ENCODE measurements at places on chromosomes 6 and 20.

- no peak for DNase-seq
Observed at GRCh38 chr6:2183246-2183645, 62.2 kb downstream of the GMDS start.

- DNase-seq: no peak
Observed at GRCh38 chr6:142685852-142686506, 259.0 kb downstream of the HIVEP2 start.

DNA sequence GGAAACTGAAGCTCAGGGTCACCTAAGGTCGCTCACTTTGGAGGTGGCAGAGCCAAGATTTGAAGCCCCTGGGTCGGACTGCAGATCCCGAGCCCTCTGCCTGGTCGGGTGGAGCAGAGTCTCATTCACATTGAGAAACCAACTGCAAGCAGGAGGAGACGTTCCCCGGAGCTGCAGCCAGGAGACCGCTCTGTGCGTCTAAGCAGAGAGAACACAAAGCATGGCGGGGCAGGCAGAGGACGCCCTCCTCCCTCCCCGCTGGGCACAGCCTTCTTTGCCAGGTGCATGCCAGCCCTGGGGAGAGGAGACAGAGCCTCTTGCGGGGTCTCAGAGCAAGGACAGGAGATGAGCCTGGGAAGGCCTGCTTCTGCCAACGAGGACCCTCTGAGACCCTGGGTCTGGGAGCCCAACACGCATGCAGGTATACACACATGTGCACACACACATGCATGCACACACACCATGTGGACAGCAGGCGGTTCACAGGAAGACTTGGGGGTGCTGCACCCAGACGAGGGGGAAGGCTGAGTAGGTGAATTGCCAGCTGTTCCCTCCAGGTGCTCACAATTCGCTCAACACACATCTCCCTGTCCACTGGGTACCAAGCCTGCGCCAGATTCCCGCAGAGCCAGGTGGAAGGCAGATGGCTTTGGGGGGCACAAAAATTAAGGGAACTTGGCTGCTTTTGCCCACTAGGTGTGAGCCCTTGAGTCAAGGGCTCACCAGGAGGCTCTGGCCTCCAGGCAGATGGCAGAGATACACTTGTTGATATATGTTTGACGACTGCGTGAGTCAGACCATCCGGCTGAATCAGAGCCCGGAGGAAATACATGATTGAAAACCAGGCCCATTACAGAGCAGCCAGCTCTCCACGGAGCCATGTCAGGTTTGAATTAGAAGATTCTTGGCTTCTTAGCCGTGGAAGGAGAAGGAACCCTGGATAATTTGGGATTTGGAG lies 5.5 kb upstream of the NTSR1 start:
- peak; percentile 64 for DNase-seq

DNA sequence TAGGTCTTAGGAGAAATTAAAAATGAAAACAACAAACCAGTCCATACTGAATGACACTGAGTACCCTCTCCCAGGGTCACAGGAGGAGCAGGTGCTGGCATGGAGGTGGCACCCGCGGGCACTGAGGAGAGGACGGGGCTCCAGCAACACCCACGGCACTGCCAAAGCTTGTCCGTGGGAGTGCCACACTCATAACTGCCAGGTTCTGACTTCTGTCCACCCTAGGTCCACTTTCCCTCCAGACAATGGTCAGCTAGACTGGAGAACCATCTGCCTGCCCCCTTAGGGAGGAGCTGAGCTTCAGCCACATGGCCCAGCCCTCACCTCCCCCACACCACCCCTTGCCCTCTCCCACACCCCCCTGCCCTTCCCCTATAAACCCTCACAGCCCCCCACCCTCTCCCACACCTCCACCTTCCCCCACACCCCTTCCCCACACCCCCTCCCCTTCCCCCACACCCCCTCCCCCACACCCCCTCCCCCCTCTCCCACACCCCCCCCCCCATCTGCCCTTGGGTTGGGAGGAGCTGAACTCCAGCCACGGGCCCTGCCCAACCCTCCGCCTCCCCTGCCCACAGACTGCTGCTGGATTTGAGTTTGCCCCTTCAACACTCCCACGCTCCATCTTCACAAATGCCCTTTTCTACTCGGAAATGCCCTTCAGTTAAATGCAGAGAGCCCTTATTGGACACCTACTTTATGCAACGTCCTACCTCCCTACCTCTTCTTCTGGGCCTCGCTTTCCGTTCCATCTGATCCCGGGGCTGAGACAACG lies 129.6 kb downstream of the TAF4 start:
- DNase-seq: no peak

DNA sequence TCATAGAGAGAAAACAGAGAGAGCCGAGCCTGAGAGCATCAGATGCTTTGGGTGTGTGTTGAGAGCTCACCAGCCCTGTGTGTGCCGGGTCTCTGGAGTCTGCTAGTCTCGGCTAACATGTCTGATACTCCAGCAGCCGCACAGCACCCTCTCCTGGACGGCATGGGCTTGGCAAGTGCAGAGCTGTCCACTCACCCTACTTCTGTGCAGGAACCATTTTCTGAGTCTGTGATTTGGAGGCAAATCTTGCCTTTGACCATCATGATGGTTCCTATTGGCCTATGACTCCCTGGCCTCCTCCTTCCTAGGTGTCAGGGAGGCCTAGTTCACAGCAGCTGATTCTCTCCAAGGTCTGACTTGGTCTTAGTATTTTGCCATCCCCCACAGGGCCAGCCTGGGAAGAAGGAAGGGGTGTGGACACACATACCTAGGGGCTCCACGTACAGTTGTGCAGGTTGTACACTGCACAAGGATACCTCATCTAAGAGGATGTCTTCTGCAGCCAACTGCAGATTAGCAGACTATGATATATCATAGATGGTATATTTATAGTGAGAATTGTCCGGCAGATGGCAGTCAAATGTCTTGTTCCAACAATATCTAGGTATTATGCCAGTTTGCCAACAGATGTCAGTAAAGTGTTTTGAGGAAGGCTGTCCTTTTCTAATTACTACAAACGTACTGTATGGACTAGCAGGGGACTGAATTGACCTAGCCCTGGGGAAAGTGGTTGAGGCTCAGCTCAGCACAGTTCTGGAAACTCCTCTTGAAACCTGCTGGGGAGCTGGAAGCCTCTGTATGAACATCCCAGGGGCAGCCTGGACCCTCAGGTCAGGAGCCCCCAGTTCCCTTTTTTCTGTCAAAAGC lies 13.0 kb downstream of the FGD2 start:
- DNase-seq: peak; percentile 63

DNA sequence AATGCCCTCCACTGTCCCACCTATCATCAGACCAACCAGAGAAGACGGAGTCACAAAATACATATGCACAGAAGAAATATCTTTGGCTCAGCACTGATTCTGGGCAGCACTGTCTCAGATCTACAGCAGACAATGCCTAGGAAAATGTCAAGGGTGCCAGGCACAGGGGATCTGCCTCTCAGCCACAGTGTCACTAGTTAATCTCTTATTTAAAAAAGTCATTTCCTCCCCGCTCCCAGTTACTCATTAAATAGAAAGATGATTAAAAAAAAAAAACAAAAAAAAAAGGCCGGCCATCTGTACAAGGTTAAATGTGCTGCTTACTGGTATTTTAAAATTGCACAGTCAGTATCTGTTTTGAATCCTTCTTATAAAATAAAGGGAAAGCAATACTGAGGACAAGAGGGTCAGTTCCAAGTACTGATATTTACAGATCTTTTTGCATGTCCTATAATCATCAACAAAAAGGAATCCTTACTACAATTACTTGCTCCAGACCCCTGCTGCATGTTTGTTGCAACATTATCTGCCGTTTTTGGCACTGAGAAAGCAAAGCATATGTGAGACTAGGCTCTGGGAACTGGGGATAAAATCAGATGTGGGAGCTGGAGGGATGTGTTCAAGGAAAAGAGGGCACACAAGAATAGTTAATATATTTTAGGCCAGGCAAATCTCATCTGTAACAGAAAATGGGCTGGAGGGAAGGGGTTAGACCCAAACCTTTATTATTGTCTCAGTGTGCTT lies 299.3 kb downstream of the KIF16B start:
- no peak for DNase-seq

DNA sequence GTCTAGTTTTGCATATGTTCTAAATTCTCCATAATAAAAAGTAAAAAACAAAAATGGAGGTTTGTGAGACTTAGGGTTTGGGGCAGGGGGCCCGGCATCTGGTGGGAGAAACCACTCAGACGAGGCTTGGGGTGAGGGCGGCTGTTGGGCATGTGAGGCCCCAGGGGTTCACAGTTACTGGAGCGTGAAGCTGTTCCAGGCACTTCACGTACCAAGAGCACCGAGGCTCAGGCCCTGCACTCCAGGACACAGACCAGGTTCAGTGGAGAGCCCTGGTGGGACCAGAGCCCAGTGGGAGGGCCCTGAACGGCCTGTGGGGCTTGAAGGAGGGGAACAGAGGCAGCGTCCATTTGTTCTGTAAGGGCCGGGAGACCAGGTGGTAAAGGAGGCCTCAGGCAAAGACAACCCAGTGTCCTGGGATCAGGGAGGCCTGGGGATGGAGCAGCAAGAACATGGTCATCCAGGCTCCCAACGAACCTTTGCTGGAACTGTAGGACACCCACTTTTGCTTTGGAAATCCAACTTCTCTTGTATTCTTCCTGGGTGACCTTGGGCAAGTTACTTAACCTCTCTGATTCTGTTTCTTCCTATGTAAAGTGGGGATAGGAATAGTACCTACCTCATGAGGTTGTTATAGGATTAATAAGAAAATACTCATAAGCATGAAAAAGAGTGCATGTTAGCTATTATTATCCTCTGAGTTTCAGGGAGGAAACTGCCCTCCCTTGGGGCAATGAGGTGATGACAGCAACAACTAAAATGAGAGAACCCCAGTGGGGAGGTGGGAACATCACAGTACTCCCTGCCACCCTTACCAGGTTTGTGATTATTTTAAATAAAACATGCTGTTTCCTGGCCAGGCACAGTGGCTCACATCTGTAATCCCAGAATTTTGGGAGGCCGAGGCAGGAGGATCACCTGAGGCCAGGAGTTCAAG lies 1.1 kb upstream of the FGD2 start:
- no peak for DNase-seq

- no peak for DNase-seq
Observed at GRCh38 chr6:22300273-22300998, 3.6 kb upstream of the PRL start.

DNA sequence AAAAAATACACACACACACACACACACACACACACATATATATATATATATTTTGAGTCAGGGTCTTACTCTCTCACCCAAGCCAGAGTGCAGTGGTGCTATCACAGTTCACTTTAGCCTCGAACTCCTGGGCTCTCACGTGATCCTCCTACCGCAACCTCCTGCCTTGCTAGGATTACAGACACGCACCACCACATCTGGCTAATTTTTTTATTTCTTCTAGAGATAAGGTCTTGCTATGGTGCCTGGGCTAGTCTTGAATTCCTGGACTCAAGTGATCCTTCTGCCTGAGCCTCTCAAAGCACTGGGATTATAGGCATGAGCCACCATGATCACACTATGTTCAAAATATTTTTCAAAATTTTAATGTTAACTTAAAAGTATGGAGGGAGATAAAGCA lies 43.5 kb downstream of the NUP153 start:
- DNase-seq: no peak

- no peak for DNase-seq
Observed at GRCh38 chr6:138652824-138653223, 120.7 kb upstream of the CCDC28A start.

DNA sequence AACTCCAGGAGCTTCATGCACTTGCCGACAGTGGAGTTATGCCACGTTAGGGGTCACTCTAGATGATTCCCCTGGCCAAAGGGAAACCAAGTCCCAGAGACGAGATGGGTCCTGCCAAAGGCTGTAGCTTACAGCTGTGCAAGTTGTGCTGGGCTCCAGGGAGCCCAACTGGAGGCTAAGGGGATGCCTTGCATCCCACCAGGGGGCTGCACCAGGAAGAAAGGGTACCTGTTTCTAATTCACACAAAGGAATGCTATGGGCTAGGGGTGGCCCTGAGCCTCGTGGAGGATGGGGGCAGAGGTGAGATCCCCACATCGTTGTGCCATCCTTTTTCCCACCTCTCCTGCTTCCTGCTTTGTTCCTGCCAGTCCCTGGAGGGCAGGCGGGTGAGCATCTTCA lies 23.7 kb upstream of the SCRT2 start:
- DNase-seq: no peak

GRCh38 chr20:11180186-11180585 lies 506.4 kb upstream of the JAG1 start:
- no peak for DNase-seq

DNA sequence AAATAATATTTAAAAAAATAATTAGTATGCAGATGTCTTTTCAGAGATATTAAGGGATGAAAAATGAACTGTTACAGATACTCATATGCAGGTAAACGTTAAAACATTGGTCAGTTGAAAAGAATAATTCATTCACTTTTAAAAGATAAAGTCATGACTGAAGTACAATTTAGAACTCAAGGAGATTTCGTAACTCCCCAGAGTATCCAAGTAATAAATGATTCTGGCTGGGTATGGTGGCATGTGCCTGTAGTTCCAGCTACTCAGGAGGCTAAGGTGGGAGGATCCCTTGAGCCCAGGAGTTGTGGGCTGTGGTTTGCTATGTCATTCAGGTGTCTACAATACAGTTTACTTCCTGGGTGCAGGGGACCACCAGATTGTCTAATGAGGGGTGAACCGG lies 122.3 kb upstream of the TMEM181 start:
- DNase-seq: no peak

DNA sequence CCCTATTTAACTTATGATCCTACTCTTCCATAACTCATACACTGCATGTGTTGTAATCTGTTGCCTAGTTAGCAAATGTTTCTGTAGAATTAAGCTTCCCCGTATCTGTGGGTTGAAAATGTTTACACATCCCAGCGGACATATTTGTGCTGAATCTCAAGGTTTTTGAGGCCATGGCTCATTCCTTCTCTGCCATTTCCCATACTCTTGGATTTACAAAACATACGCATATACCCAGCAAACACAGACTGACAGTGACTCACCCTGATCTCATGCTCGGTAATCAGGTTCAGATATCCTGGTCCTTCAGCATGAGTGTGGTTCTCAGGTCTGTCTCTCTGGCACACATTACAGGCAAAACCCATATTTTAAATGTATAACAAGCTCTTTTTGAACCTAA lies 58.7 kb downstream of the AGPAT4 start:
- peak; percentile 94 for DNase-seq

DNA sequence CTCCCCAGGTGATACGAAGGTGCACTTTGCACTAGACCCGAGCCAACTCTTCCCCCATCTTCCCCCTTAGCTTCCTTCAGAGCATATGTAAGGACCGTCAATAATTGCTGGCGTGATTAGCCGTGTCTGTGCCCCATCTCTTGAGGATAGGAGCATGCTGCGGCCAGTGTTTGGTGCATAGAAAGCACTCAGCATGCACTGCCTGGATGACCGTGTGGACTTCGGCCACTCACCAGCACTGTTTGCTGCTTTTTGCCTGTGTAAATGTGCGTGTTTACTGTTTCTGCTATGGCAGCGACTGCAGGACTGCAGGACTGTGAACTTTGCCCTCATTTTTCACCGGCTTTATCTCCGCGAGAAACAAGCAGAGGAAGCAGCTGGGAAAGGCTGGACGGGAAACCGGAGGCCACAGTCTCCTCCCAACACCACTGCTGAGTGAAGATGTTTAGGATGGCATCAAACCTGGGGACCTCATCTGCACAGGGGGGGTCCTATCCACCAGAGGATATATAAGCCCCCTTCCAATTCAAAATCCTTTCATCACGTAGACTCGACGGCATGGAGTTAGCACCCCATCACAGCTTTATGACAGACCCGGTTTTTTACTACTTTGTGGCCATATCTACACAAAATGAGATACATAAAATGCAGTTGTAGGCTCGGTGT lies 150.6 kb upstream of the AFDN start:
- DNase-seq: no peak

GRCh38 chr6:36327226-36327918 lies 9.3 kb downstream of the BNIP5 start:
- DNase-seq: no peak

- DNase-seq: no peak
Observed at GRCh38 chr6:143647732-143648131, 30.0 kb upstream of the PHACTR2 start.

- no peak for DNase-seq
Observed at GRCh38 chr6:35916056-35916455, 4.8 kb downstream of the SRPK1 start.

Measured in AG09309 (cell line).